ENCODE measurements at places on chromosomes 6 and 20. TPM values are rescaled to one million over a fixed set of nuclear protein-coding genes. Genes with fewer than 3 reads are reported as not detected.

The IL17A gene
- not detected for total RNA-seq

The ZC3H12D gene
- 0.36 TPM for total RNA-seq

The PRSS35 gene
- not detected for total RNA-seq

The OR2B3 gene
- total RNA-seq = not detected

The PPP1R16B gene
- 2.3 TPM for total RNA-seq

The SCGN gene
- not detected for total RNA-seq

The C6orf15 gene
- not detected for total RNA-seq

The ESR1 gene
- 0.80 TPM for total RNA-seq

The TRDN gene
- total RNA-seq = not detected

DNA sequence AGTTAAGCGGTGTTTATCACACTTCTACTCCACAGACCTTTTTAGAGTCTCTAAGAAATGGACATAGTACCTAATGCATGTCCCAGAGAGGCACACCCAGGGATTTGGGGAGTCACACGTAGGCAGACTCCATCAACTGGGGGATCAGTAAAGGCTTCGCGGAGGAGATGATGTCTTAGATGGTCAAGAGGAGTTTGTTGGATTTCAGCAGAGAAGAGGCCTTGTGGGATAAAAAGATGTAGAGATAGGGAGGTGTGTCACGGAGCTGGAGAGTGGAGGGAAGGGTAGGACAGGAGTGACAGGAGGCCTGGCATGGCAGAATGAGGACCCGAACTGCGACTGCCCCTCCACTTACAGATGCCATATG, 9.1 kb downstream of the DYNLRB1 start:
- no peak for ATAC-seq

DNA sequence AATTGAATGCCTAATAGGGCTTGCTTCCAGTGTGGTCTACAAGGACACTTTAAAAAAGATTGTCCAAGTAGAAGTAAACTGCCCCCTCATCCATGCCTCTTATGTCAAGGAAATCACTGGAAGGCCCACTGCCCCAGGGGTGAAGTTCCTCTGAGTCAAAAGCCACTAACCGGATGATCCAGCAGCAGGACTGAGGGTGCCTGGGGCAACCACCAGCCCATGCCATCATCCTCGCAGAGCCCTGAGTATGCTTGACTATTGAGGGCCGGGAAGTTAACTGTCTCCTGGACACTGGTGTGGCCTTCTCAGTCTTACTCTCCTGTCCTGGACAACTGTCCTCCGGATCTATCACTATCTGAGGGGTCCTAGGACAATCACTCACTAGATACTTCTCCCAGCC, 411.5 kb downstream of the TENT5A start:
- ATAC-seq = no peak

DNA sequence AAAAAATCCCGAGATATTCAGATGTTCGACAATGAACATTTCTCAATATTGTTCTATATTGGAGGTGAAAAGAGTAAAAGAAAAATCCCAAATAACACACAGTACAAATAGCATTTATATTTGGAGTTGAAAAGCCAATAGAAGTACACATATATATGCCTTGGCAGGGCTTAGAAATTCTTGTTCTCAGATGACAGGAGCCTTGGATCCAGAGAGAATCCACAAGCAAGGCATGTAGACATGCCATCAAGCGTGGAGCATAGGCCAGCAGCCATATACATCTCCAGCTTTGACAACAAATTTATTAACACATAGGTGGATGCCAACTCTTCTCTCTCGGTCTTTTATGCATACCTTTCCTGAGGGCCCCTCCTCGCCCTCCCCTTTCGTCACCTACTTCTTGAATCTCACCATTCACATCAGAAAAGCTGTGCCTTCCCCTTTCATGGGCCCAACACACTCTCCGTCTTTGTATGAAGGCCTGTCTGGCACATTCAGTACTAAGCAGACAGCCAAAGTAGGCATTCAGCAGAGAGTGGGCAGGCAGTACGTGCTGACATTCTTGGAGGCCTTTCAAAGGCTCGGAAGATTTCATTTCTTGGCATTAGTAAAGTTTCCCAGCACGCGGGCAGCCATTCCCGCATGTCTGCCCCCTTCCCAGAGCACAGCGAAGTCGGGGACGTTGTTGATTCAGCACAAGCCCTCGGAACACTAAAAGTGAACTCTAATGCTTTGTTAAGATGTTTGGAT, 18.2 kb downstream of the NEDD9 start:
- ATAC-seq = no peak

- ATAC-seq = no peak
Observed at GRCh38 chr6:144307880-144308279, 22.7 kb downstream of the UTRN start.

- no peak for ATAC-seq
Observed at GRCh38 chr20:43711098-43711654, 15.6 kb downstream of the GTSF1L start.

- no peak for ATAC-seq
Observed at GRCh38 chr6:67160820-67161219, 1453.8 kb upstream of the EYS start.

DNA sequence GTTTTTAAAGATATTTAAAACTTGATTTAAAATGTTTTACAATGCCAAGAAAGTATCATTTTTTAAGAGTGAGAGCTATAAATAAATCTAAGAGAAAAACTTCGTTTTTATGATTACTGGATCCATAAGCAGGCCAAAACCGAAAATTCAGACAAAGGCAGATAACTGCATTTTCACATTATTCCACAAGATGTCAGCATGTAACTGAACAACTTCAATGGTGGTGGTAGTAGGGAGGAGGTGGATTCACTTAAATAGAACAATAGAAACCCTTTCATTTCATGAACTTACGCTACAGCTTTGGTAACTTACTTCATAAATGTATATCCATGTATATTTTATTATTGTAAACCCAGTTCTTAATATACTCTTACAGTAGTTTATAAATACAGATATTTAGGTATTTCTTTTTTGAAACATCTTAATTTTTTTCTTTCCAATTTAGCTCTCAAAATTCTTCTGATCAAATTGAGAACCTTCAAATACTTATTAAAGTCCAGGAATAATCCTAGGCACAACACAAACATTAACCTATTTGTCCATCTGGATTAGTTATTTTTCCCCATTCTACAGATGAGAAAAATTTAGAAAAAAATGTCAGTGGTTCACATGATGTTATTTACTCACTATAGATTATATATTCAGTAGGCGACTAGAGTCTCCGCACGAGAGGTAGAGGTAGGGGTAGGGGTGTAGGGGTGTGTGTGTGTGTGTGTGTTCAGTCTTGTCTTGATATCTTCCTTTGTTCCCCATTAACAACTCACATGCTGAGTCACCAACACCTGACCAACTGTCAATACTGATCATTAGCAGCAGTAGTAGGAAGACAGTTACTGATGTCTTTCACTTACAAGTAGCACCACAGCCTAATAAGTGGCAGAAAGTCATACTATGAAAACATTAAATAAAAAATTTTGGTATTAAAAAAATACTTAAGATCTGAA, 111.5 kb downstream of the ARHGAP18 start:
- ATAC-seq = peak; percentile 72

DNA sequence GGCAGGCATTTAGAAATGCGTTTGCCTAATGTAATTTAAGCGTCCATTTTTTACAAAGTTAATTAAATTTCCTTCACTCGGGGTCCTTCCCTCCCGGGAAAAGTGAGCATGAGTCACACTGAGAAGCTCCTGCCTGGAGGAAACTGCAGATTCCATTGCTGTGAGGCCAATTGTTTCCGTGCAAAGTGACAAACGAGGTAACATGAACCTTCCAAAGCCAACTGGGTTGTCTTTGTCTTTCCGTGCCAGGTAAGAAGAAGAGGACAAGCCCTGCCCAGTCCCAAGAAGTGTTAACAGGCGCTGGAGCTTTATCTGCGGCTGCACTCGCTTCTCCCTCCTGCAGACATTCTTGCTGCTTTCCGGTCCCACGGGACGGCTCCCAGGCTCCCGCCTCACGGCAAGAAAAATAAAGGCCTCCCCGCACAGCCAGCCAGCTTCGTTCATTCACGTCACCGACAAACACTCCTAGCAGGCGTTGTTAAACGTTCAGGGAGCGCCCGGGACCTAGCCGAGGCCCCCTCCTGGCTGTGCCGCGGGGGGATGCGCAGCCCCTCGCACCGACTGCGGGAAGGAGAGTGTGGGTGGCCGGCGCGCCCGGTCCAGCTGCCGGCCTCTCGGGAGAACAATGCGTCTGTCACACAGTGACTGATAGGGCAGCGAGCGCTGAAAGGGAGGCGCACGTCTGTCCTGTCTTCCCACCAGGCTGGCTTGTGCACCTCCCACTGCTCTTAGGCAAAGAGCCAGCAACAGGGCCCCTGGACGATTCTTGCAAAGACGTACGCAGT, 61.5 kb upstream of the HDDC2 start:
- ATAC-seq = peak; percentile 48

DNA sequence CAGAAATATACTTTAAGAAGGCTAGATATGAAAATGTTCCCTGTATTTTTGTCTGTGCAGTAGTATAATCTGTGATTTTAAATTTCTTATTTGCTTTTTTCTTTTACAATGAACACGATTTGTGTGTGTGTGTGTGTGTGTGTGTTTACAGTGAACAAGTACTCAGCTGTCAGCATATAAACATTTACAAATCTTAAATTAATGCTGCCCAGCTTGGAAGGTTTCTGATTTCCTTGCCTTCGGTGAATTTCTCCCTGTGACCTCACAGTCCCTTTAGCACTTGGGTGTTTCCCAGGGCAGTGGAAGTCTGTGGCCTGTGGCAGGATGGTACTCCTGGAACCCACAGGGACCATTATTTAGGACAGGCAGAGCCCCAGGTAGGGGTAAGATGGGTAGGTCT, 37.6 kb downstream of the TXLNB start:
- no peak for ATAC-seq

GRCh38 chr20:14701326-14701725, 363.9 kb upstream of the FLRT3 start:
- ATAC-seq = no peak

- ATAC-seq = no peak
Observed at GRCh38 chr6:25746968-25747367, 7.6 kb upstream of the SLC17A4 start.

GRCh38 chr6:89145091-89145955, 532 bp upstream of the PM20D2 start:
- ATAC-seq = peak; percentile 52

DNA sequence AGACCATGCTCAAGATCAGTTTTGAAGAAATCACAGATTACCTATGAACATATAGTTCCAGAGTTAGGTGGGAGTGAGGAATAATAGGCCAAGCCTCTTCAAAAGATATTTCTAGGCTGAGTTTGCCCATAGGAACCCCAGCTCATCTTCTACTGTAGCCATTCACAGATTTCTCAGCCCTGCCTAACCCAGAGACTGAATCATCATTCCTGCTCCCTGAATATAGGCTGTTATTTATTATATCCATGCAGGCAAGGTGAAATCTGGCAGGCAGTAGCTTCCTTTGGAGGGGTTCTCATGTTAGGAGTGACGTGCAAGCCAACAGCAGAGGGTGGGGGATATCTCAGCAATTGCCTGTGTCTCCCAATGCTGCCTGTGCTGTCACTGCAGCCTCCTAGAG, 25.6 kb upstream of the ADGRF4 start:
- ATAC-seq = no peak

GRCh38 chr6:154453329-154453728, 57.2 kb downstream of the CNKSR3 start:
- ATAC-seq = no peak

DNA sequence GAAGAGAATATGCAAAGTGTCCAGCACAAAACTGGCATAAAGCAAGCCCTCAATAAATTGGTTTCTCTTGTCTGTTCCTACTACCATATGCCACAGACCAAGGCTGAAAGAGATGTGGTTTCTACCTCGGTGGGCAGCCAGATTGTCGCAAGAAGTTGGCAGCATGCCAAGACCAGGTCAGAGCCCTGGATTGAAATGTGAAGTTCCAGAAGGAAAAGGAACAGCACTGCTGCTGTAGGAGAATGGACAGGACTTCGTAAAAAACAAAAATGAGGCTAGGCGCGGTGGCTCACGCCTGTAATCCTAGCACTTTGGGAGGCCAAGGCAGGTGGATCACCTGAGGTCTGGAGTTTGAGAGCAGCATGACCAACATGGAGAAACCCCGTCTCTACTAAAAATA, 22.1 kb downstream of the MRPL14 start:
- no peak for ATAC-seq

GRCh38 chr6:33675968-33676367, 35.5 kb downstream of the UQCC2 start:
- ATAC-seq = no peak

DNA sequence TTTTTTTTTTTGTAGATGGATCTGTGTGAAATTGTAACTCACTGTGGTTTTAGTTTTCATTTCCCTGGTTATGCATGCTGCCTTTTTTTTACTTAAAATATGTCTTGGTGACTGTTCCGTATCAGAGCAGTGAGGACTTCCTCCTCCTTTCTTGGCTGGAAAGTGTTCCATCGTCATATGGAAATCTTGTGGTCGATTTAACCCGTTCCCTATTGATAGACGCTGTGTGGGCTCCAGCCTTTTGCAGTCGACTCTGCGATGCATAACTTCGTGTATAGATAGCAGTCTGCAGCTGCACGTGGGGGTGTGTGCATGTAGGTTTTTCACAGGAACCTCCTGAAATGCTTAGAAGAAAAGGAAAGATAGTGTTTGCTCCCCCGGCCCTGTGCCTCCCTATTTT, 28.1 kb upstream of the PNPLA1 start:
- ATAC-seq = no peak

DNA sequence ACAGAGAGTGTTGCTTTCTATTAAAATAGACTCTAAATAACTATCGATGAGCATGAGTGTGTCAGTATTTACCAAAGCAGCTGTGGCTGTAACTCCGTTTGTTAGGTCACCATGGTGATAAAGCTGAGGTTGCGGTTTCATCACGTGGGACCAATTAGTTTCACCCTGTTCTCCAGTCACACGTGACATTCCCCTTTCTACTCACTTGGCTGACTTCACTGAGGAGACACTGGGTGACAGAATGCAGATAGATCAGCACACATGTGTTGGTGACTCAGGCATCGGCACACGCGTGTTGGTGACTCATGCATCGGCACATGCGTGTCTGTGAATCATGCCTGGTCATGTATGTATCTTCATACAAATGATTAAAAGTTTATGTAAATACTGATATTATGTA, 285.4 kb downstream of the THBS2 start:
- ATAC-seq = peak; percentile 88

DNA sequence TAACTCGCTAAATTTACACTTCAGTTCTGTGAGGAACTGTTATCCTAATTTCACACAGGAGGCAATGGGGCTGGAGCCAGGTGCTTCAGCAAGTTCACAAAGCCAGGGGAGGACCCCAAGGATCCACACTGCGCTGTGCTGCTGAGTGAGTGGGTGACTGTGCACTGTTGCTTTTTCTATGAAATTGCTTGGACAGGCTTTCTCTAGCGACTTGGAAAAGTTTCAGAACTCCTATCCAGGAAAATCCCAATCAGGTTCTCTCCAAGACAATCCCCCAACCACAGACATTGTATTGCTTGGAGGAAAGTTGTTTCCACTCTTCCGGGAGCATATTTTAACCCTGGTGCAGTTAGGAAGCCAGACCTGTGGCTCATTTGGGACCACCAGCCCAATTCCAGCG, 175.9 kb upstream of the CST7 start:
- ATAC-seq = no peak

GRCh38 chr6:148888856-148889255, 142.0 kb downstream of the UST start:
- ATAC-seq = no peak

GRCh38 chr20:2814076-2814475, 711 bp upstream of the C20orf141 start:
- no peak for ATAC-seq

GRCh38 chr6:131053546-131054240, 9.4 kb downstream of the EPB41L2 start:
- ATAC-seq = no peak

GRCh38 chr6:16849280-16849987, 88.2 kb upstream of the ATXN1 start:
- peak; percentile 47 for ATAC-seq

Measured in esophagus mucosa (tissue), 1 donor.